ENCODE measurements at places on chromosomes 3 and 15. TPM values are rescaled to one million over a fixed set of nuclear protein-coding genes. Genes with fewer than 3 reads are reported as not detected.

Gene EFCC1
- 10.7 TPM for total RNA-seq

Gene RPL39L
- total RNA-seq, result 32.2 TPM

Gene XYLB
- total RNA-seq, result 12.0 TPM

Gene MEGF11
- total RNA-seq, result 1.0 TPM

Gene PTH1R
- total RNA-seq, result 0.34 TPM

Gene CYP8B1
- not detected for total RNA-seq

Gene SLC12A1
- total RNA-seq, result 0.20 TPM

Gene LEKR1
- total RNA-seq, result 1.8 TPM

Gene ANKUB1
- not detected for total RNA-seq

Gene SLC9A9
- 0.56 TPM for total RNA-seq

Gene PARP15
- total RNA-seq, result not detected

Gene SPTBN5
- total RNA-seq, result 1.1 TPM

Gene ITIH1
- total RNA-seq, result not detected

Gene BCL2A1
- not detected for total RNA-seq

Gene PAK6
- total RNA-seq, result 0.93 TPM

Gene SEC22A
- 15.4 TPM for total RNA-seq

Gene RNF13
- total RNA-seq, result 29.9 TPM

Gene LPP
- total RNA-seq, result 38.7 TPM

Gene ACKR2
- 0.56 TPM for total RNA-seq

Gene DUOX1
- total RNA-seq, result not detected

Gene PRR23B
- total RNA-seq, result not detected

Gene BLM
- total RNA-seq, result 47.8 TPM

Gene ADAMTS7
- 62.9 TPM for total RNA-seq

Gene SLC24A5
- total RNA-seq, result not detected

Gene NAALADL2
- 4.3 TPM for total RNA-seq

All from neural crest cell (in vitro differentiated cells).